Activated CD4-positive, alpha-beta T cell treated with anti-CD3 and anti-CD28 coated beads, Interleukin-2, amount 10 ng/mL, durations not matched to agents 7 days and 5 days (primary cell): ENCODE measurements at places on chromosomes 12 and 14. TPM values are rescaled to one million over a fixed set of nuclear protein-coding genes. Genes with fewer than 3 reads are reported as not detected.

The KLHL33 gene
- total RNA-seq: 0.15 TPM

The ANKS1B gene
- total RNA-seq: 0.25 TPM

DNA sequence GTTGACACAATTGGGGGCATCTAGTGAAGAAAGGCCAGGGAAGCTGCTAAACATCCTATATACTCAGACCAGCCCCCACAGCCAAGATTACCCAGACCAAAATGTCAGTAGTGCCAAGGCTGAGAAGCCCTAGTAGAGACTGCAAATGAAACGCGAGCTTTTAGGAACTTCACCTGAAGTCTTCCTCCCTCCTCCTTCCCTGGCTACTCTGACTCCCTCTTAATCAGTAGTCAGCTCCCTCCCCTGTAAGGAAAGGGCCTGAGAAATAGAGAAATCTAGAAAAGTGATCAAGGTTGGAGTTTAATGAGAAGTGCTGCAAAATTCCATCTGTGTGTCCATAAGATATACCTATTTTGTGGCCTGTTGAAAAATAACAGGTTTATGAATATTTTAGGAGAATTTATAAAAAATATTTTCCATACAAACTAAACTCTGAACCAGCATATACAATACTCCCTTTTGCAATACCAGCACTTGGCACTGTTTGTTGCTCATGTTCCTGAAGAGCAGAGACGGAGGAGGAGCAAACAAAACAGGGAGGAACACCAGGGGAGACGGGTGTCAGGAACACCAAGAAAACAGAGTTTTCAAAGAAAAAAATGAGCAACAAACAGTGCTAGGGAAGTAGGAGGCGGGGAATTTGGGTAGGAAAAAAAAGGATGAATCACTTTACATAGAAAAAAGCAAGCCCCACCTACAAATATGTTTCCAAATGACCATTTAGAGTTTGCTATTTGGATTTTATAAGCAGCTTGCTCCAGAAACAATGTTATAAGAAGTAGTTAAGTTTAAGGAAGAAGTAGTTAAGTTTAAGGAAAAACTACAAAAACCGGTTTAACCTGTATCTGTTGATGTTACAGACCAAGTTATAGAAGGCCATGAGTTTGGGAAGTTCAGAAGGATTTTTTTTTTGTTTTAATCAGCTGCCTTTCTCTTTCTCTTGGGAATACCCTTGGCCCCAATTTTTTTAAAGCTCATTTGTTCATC is 282.1 kb upstream of the GRIP1 start:
- no peak for DNase-seq

- DNase-seq: no peak
Observed at GRCh38 chr12:57461276-57461916, 1.8 kb downstream of the GLI1 start.

GRCh38 chr12:106582249-106582591 is 584 bp upstream of the RFX4 start:
- no peak for DNase-seq

- no peak for DNase-seq
Observed at GRCh38 chr12:130076752-130077151, 85.5 kb upstream of the FZD10 start.
